ENCODE measurements at places on chromosomes 3 and 15.

GRCh38 chr15:78405336-78405924 lies 32.6 kb upstream of the IREB2 start:
- DNase-seq: no peak

GRCh38 chr15:64949383-64950186 lies 37.9 kb downstream of the ANKDD1A start:
- no peak for DNase-seq

DNA sequence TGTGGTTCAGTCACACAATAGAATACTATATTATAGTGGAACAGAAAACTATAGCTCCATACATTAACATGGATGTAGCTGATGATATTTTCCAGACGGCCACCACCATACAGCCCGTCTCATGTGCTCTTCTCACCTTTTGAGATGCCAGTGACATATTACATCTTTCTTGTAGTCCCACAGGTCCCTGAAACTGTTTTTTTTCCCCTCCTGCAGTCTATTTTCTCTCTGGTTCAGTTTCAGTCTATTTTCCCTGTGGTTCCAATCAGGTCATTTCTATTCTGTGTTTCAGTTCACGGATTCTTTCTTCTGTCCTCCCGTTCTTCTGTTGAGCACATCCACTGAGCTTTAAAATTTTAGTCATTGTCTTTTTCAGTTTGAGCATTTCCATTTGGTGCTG lies 72.2 kb downstream of the PPCDC start:
- DNase-seq: no peak

DNA sequence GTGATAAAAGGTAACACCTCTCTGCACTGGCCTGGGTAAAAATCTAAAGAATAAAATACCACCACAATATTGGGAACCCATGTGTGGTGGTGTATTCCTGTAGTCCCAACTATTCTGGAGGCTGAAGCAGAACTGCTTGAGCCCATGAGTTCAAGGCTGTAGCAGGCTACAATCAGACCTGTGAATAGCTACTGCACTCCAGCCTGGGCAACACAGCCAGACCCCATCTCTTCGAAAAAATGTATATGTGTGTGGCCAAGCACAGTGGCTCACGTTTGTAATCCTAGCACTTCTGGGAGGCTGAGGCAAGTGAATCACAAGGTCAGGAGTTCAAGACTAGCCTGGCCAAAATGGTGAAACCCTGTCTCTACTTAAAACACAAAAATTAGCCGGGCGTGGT lies 1.8 kb upstream of the RPL14 start:
- no peak for DNase-seq

- DNase-seq: no peak
Measured at GRCh38 chr15:73683257-73683776, 866 bp upstream of the CD276 start.

- DNase-seq: no peak
Measured at GRCh38 chr3:128324911-128325592, 141.6 kb downstream of the DNAJB8 start.

DNA sequence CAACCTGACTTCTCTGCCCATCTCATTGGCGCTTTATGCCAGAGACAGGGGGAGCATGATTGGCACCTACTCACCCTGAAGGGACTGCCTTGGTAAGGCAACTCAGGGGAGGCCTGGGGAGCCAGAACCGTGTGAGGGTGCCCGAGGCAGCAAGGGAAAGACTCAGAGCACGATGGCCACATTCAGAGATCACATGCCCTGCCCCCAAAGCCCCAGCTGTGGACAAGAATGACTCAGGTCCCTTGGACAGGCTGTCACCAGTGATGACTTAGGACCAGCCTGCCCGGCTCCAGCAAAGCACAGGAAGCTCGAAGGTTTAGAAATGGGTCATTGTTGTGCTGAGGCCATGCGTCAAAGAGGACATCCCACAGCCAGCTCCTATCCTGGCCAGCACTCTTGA lies 49.1 kb upstream of the LIMD1 start:
- no peak for DNase-seq

GRCh38 chr15:92485441-92485840 lies 91.8 kb downstream of the ST8SIA2 start:
- DNase-seq: no peak

DNA sequence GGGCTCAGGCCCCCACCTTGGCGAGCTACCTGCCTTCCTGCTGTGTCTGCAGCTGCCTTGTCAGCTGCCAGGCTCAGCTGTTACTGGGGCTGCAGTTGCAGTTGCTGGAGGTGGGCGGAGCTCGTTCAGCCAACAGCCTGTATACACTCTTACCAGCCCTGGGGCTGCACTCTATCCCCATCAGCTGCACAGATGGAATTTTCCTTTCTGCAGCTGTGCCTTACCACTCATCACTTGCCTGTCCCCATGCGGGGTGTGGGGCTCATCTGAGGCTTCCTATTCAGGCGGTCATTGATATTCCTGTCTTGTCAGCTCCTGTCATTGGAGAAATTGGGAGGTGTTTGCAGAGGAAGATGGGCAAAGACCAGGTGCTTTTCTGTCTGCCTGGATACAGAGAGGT lies 9.1 kb upstream of the SYN2 start:
- DNase-seq: no peak

DNA sequence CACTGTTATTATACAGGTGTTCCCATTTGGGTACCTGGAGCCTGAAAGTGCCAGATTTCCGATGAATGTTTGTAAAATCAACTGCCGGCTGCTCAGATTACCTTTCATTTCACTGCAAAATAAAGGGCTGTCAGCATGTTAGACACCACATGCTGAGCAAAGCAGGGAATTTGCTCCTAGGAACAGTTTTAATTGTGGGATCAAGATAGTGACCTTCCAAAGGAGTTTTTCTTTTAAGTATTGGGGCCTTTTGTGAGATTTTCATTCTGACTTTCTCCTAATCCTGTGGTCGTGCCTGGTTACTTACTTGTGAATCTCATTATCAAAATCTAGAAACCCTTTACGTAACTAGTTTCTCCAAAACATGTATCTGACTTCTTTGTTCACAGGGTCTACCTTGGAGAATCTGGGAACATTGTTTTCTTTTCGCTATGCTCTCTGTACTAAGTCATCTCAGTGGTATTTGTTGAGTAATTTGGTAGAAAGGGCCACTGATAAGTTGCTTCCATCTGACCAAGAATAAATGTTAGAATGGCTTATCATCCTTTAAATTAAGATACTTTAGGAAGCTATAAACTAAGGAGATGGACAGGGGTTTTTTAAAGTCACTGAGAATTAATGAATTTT lies 40.8 kb upstream of the LRTM1 start:
- no peak for DNase-seq

DNA sequence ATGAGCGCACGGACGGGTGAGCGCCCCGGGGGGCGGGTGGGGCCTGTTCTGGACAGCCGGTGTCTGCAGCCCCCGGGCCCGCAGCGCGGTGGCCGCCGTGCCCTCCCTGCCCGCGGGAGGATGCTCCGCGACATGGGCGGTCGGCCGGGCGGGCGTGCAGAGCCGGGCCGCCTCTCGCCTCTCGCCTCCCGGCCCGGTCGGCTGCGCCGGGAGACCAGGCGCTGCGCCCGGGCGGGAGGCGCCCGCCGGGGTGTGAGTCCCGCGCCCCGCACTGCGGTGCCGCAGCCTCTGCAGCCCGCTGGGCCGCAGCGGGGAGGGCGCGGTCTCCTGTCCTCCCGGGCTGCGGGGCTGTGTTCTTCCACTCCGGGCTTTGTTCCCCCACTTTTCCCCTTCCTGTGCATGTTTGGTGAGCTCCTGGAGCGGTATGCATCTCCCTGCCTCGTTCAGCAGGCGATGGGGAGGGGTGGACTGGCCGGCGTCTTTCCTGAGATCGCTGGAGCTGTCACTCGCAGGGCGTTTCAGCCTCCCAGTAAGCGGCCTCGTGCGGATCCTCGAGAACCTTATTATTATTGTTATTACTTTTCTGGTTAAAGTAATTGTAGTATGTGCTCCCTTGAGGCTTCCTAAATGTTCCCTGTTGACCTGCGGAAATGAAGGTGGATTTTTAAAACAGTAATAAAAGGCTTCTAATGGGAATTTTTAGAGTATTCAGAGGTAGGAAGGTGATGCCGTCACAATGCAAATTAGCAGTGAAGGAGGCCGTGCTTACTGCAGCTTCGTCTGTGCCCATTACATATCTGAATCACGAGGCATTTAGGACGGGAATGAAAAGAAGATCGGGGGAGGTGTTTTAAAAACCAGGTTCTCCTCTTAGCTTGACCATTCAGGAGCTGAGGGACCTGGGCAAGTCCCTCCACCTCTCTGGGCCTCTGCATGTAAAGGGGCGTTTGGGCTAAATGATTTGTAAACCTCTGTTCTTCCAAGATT lies 593 bp downstream of the TMOD2 start:
- DNase-seq: no peak

DNA sequence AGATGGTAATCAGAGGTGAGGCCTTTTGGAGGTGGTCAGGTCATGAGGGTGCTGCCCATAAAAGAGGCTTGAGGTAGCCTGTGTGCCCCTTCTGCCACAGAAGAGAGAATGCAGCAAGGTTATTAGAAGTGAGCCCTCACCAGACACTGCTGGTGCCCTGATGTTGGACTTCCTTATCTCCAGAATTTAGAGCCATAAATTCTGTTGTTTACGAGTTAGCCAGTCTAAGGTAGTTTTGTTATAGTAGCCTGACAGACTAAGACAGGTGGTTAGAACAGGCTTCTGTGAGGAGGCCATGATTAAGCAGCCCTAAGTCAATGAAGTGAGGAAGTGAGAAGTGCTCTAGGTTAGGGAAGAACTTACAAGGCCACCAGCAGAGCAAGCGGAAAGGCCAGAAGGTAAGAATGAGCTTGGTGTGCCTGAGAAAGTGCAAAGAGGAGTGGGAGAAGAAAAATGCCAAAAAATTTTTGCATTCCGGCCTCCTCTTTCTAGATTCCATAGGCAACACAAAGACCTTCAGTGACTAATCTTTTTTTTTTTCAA lies 44.2 kb upstream of the STT3B start:
- no peak for DNase-seq

DNA sequence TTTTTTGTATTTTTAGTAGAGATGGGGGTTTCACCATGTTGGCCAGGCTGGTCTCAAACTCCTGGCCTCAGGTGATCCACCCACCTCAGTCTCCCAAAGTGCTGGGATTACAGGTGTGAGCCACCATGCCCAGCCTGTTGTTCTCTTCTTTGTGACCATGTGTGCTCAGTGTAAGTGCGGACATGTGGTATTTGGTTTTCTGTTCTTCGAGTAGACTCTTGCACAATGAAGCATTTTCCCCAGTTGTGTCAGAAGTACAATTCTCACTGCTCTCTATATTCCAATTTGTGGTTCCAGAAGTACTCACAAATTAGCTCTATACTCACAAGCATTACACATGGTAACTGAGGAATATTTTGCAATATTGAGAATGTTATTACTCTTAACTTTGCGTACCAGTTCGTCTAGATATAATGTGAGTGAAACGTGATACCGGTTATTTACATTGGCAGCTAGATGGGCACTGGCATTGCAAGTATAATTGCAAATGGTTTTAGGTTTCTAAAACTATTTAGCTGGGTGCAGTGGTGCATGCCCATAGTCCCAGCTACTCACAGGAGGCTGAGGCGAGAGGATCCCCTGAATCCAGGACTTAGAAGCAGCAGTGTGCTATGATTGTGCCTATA lies 34.2 kb upstream of the MTMR14 start:
- DNase-seq: no peak

DNA sequence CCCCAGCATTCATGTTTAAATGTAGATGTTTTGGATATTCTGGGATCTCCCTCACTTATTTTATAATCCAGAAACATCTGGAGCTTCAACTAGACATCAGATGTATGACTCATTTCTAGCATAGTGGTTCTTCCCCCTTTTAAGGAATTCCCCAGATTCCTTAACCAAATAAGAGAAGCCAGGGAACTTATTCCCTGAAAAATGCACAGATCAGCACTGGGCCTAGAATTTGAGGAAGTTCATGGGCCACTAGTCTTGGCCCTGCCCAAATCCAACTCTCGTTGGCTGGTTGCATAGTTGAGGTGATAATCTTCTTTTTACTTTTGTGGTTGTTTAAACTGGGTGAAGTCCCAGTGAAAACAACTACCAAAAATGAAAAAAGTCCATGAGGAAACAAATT lies 20.4 kb downstream of the RARRES1 start:
- DNase-seq: no peak

GRCh38 chr3:152258448-152259393 lies 10.0 kb upstream of the MBNL1 start:
- DNase-seq: no peak

DNA sequence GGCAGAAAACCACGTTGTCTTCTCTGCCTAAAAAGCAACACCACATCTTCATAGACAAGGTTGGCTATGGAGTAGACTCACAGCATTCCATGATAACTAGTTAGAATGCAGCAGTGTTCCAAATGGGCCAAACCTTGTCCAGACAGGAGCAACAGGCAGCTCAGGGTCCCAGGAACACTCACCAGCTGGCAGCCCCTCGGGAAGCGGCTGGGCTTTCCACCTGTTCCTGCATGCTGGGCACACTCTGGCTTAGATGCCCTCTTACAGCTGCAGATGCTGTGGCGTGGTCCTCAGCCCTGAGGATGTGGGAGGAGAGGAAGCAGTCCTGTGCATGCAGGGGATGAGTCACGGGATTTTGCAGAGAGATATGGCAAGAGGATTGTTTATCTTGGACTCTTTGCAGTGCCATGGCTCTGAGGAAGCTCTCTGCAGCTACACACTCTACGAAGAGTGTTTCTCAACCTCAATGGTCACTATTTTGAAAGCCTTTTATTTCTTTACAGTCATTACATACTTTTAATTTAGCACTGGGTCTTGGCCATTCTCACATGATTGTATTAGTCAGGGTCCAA lies 11.3 kb downstream of the NRROS start:
- DNase-seq: no peak

DNA sequence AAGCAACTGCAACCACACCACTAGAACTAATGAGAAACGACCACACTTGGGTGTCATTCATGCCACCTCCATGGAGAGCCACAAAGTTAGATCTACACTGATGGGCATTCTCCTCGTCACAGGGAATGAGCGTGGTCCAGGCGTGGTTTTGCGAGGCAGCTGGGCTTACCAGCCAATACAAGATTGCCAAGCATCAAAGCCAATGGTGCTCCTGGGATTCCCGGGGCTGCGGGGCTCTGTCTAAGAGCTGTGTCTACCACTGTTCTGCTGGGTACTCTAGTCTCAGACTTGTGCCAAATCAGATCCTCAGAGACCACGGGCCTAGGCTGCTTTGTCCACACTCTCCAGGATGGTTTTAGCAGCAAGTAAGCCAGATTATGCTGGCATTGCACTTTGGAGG lies 43.8 kb downstream of the RAB6B start:
- no peak for DNase-seq

DNA sequence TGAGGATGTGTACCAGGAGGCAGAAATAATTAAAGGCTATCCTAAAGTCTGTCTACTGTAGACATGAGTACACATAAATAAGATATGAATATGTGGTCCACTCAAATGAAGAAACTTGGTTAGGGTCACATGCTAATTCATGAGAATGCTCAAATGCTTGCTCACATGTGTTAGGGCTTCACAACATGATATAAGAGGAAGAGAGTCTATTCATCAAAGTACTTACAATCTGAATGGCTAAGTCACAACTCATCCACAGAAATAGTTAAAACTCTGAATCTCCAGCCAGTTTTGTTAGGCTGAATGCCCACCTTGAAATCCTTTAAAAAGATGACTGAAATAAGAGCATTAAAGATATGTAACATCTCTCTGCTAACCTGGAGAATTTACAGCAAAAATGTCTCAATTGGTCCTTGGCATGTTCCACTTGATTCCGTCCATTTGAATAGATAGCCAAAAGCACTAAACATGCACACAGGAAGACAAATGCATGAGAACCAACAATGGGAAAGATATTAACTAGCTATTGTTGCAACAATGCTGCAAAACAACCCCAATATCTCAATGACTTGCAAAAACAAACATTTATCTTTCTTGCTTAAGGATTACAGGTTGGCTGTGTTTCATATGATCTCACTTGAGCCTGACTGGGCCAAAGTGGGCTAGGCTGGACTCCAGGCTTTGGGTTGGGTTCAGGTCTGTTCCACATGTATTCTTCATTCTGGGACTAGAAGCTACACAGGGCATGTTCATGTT lies 10.6 kb upstream of the TBC1D5 start:
- DNase-seq: no peak

All from stimulated activated CD8-positive, alpha-beta memory T cell treated with anti-CD3 and anti-CD28 coated beads, Interleukin-2, amount 100 ng/mL, for 1 hour (primary cell).